Natural killer cell treated with Interleukin-12 subunit alpha and Interleukin-12 subunit beta and Interleukin-15 and Interleukin-18, amount 100 ng/mL, for 72 hours (primary cell): ENCODE measurements at places on chromosomes 6 and 20.

DNA sequence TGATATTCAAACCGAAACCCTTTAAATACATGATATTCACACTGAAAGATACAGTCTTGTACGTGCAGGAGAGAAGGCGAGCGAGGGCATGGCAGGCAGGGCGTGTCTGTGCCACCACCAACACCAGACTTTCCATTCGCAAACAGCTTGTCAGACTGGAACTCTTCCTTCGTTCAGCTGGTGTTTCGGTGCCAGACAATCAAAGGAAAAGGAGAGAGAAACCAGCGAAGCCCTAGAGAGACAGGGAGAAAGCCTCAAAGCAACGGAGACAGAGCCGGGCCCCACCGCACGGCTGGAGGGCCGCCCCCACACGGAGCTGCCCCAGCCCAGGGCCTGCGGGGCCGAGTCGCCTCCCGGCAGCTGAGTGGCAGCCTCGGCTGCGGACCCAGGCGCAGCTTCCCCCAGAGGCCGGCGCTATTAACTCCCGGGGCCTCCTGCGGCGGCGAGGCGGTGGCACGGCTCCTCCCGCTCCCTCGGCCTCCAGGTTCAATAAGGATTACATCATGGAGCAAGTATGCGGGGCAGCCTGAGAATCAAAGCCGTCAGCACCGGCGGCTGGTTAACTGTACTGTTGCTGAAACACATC lies 32.1 kb upstream of the NR2E1 start:
- DNase-seq, result no peak

DNA sequence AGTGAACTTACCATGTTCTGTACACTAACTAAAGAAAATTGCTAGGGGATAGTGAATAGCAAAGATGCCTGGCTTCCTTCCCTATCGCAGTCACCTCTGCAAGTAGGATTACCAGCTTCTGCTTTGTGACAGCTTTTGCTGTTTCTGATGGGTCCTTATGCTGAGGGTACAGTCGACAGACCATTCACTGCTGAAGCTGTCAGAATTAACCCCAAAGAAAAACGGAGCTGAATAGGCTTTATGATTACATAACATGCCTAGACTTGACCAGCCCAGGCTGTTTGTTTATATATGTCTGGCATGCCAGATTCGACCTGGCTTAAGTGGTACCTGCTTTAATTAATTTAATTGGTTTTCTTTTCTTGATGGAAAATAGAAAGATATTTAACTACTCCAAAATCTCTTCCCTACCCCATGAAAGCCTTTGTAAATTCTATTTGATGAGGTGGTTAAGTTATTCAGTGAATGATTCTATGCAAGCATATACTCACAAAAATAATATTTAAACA lies 21.7 kb upstream of the PRELID3B start:
- DNase-seq, result no peak

GRCh38 chr20:51385646-51386530 lies 156.6 kb downstream of the NFATC2 start:
- no peak for DNase-seq

DNA sequence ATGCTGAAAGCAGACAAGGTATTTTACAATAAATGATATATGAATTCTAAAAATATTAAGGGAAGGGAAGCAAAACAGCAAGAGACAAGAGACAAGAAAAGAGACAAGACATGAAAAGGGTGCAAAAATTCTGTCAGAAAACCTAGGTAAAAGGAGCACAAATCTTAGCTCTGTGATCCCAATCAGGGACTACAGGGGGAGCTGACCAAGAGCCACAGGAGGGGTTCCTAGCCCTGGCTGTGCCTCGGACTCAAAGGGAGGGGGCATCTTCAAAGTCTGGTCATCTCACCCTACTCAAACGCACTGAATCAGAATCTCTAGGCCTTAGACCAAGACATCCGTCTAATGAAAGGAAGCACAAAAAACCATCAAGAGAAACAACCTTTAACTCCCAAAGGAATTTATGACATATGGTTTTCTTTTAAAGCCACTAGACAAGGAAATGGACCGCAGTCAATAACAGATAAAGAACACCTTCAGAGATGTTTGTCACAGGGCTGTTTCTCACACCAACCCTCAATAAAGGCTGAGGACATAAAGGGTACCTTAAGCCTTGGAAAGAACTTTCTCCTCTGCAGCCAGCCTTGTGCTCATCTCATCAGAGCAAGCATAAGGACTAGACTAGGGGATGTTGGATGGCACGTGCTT lies 130.4 kb upstream of the CDYL start:
- no peak for DNase-seq

DNA sequence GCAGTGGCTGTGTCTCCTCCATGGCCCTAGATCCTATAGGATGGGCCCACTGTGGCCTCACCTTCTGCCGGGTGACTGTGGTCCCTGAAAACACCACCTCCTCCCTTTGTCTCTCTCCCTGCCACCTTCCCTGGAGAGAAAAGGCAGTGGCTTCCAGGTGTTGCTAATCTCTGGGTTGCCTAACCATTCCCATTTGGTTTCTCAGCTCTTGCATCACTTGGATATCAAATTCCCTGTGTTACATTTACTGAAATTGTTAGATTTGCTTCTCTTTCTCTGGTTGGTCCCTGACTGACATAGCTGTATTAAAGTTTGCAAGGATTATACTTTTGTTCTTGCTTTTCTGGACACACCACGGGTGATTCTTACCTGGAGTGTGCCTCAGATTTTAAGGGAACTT lies 9.3 kb upstream of the ZFP64 start:
- no peak for DNase-seq

- no peak for DNase-seq
Observed at GRCh38 chr6:52516943-52517342, 59.9 kb downstream of the TRAM2 start.

DNA sequence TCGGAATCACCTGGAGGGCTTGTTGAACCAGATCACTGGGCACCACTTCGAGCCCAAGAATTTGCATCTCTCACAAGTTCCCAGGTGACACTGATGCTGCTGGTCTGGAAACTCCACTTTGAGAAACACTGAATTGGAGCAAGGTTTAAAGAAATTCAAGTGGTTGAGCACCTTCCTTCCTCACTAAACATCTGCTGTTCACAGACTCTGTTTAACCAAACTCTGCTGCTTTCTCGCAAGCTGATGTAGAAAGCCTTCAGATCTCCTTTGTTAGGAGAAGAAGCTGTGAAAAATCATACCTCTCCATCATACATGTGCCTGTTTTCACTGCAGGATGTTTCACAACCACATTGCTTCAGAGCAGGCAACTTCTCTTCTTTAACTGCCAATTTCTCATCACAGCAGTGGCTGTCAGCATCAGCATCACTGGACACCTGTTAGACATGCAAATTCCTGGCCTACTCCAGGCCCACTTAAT lies 87.5 kb upstream of the TOP1 start:
- no peak for DNase-seq

- DNase-seq, result no peak
Observed at GRCh38 chr20:58374906-58375758, 13.9 kb upstream of the VAPB start.

- DNase-seq, result no peak
Observed at GRCh38 chr20:4635342-4635741, 86.4 kb upstream of the PRND start.

GRCh38 chr6:127618729-127619128 lies 41.8 kb downstream of the C6orf58 start:
- DNase-seq, result no peak

- DNase-seq, result peak; percentile 6
Observed at GRCh38 chr20:2140561-2140960, 38.9 kb downstream of the STK35 start.
